Right cardiac atrium (tissue), 5 donors: ENCODE measurements at places on chromosomes 1 and 21.

DNA sequence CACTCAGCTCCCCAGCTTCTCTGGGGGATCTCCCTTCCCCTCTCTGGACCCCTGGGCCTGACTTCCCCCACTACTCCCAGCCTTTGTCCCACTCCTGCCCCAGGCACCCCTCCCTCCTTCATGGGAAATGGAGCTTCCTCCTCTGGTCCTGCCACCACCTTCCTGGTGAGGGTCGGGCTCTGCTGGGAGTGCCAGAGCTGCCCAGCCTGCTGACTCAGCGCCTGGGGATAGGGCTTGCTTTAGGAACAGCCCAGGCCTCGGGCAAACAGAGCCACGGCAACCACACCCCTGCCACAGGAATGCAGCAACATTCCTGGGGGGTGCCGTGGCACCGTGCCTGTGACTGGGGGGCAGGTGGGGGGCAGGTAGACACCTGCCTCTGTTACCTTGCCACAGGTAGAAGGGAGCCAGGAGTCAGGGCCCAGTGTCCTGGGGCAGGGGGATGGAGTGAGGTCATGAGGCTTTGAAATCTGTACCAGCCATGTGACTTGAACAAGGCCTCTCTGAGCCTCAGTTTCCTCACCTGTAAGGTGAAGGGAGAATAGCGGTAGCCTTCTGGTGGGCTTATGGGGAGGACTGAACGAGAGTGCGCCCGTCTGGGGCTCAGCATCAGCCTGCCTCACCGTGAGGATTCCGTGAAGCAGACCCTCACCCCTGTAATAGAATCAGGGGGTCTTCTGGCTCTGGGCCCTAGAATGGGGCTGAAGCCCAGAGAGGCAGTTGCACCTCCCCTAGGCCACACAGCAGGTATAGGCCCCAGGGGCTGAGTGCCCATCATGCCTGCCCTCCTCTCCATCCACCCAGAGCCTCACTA, 17.8 kb upstream of the EPHA2 start:
- peak; percentile 59 for DNase-seq

GRCh38 chr1:180793451-180793850, 119.2 kb upstream of the KIAA1614 start:
- no peak for DNase-seq

DNA sequence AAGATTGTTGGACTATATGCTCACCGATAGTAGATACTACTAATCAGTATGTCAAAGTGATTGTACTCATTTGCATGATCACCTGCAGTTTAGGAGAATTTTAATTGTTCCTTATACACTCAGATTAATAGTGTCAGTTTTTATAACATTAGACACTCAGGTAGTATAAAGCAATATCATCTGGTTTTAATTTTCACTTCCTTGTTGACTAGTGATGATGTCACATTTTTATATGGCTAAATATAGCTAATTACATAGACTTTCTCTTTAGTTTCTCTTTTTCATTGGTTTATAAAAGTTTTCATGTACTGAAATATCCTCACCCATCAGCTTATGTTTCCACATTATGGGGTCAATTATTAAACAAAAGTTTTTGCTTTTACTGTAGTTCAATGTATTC, 1332.4 kb upstream of the ADGRL2 start:
- DNase-seq, result no peak

DNA sequence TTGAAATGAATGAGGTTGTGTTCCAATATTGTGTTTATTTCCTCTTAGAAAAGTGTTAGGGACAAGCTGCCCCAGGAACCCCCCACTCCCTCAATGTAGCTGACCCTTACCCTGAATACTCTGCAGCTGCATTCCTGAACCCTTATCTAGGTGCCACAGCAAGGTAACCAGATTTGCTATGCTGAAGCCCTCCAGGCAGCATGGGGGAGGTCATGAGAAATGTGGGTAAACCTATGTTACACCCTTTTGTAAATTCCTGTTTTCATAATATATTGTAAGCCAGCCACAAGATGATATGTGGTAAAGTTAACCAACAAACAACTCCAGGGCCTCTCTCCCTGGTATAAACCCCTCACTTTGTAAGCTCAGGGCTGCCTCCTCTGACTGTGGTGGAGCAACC, 27.8 kb upstream of the CLDN8 start:
- DNase-seq, result no peak

GRCh38 chr1:165161130-165161529, 195.4 kb downstream of the LMX1A start:
- DNase-seq, result no peak

GRCh38 chr1:157618190-157618589, 20.3 kb upstream of the FCRL4 start:
- no peak for DNase-seq

DNA sequence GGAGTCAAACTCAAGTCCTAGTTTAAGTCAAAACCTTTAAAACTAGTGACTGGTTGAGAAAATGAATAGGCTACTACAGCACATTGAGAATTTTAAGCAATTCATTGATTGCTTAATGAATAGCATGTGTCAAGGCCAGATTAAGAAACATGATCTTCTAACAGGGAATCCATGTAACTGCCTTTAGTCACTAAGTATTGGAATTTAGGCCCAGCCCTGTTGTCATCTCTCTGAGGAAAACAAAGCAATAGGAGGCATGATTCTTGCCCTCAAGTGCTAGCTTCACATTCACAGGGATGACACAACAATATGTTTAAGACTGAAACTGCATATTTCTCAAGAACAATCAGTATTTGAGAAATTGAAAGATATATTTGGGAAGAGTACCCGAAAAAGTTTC, 70.0 kb upstream of the PTGS2 start:
- DNase-seq, result no peak

GRCh38 chr1:232009741-232010140, 383.2 kb downstream of the DISC1 start:
- no peak for DNase-seq

- no peak for DNase-seq
Measured at GRCh38 chr1:214008791-214009422, 21.1 kb downstream of the PROX1 start.

- DNase-seq, result no peak
Measured at GRCh38 chr1:224212618-224213061, 29.6 kb downstream of the DEGS1 start.

GRCh38 chr1:223810586-223810985, 35.2 kb downstream of the TP53BP2 start:
- no peak for DNase-seq

- DNase-seq, result no peak
Measured at GRCh38 chr1:39269791-39270342, 65.4 kb downstream of the MACF1 start.
